A549 treated with dexamethasone at 1 μM for 4 hours (cell line): ENCODE measurements at places on chromosomes 5 and 9. TPM values are rescaled to one million over a fixed set of nuclear protein-coding genes. Genes with fewer than 3 reads are reported as not detected.

The MLANA gene
- total RNA-seq: not detected in 5 replicates

The CARTPT gene
- total RNA-seq: not detected in 5 replicates

The CACFD1 gene
- total RNA-seq: 2.5 to 5.0 TPM (median 4.2 TPM) in 5 replicates

The LTC4S gene
- 0.18 to 0.27 TPM (median 0.21 TPM) in 4 of 5 replicates, not detected in the other for total RNA-seq

The SLCO6A1 gene
- total RNA-seq: not detected in 5 replicates

The PCDHB9 gene
- 0.02 to 0.07 TPM in 2 of 5 replicates, not detected in the others for total RNA-seq

The PCDHA12 gene
- total RNA-seq: 2.8 to 3.7 TPM (median 2.9 TPM) in 5 replicates

The PTGER4 gene
- total RNA-seq: 5.3 to 9.1 TPM (median 7.7 TPM) in 5 replicates

The ECSCR gene
- total RNA-seq: not detected in 5 replicates

The NEUROG1 gene
- not detected in 5 replicates for total RNA-seq

The ARL14EPL gene
- total RNA-seq: 0.06 to 0.22 TPM (median 0.15 TPM) in 5 replicates

The ZNF300 gene
- total RNA-seq: 2.4 to 2.7 TPM (median 2.5 TPM) in 5 replicates

The OMD gene
- not detected in 5 replicates for total RNA-seq

The ADCY2 gene
- total RNA-seq: not detected in 5 replicates

The IL33 gene
- 0.11 to 0.48 TPM (median 0.27 TPM) in 5 replicates for total RNA-seq

The CCDC192 gene
- not detected in 5 replicates for total RNA-seq

The DEPDC1B gene
- total RNA-seq: 12.5 to 15.9 TPM (median 14.4 TPM) in 5 replicates

The CRAT gene
- total RNA-seq: 22.1 to 34.5 TPM (median 32.3 TPM) in 5 replicates

The GPR150 gene
- 0.06 to 0.20 TPM (median 0.13 TPM) in 5 replicates for total RNA-seq

The GNG10 gene
- total RNA-seq: 43.3 to 59.7 TPM (median 52.6 TPM) in 5 replicates

The MAST4 gene
- 1.0 to 2.1 TPM (median 1.3 TPM) in 5 replicates for total RNA-seq

The FAXDC2 gene
- total RNA-seq: 0.17 to 0.73 TPM (median 0.30 TPM) in 5 replicates

The FAM200C gene
- 1.2 to 1.7 TPM (median 1.6 TPM) in 5 replicates for total RNA-seq

The INSYN2B gene
- total RNA-seq: 0.13 to 0.20 TPM (median 0.16 TPM) in 5 replicates

The DOCK8 gene
- 0.23 to 0.48 TPM (median 0.38 TPM) in 5 replicates for total RNA-seq

The SYNPO gene
- 17.3 to 29.5 TPM (median 26.7 TPM) in 5 replicates for total RNA-seq
